ENCODE measurements at places on chromosomes 7 and 10.

DNA sequence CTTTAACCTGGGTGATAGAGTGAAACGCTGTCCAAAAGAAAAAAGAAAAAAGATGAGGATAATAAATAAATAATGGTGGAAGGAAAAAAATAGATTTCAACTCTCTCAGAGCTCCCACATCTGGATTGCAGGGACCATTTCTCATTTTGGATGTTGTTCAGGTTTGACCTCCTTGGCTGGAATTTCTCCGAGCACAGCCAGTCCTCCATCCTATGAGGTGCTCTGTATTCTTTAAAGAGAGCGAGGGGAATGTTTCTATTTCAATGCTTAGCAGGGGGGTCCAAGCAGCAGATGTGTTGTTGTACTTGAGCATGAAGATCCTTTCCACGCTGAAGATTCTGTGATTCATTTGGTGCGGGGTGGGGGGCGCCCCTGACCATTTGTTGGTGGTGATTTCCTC lies 17.7 kb upstream of the SEPHS1 start:
- no peak for DNase-seq

DNA sequence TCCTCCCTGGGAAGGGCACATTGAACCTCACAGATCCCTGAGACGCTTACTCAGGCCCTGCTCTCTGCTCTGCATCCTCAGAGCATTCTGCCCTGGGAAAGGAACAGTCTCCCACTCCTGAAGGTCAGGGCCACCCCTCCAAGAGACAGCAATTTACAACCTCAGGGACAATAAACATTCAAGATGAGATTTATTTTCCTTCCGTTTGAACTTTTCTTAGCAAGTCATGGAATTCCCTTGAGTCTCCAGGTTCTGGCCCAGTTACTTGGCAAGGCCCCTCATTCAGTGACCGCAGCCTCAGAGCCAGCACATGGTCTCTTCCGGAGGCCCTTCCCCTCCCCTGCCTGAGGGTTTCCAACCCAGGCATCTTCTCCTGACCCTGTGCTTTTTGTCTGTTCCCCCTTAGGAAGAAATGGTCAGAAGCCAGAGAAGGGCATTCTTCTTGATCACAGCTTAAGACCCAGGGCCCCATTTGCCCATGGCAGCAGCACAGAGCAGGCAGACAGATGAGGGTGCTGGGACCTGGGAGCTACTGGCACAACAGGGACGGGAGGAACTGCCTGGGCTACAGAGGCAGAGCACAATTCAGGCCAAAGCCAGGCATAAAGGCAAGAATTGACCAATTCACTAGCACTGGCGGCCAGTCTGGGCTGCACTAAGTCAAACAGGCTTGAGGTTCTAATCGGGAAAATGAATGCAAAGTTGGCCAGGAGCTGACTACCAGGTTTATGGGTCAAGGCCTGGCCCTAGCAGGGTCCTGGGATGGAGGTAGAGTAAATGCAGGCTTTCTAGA lies 56.7 kb downstream of the VSTM4 start:
- no peak for DNase-seq

DNA sequence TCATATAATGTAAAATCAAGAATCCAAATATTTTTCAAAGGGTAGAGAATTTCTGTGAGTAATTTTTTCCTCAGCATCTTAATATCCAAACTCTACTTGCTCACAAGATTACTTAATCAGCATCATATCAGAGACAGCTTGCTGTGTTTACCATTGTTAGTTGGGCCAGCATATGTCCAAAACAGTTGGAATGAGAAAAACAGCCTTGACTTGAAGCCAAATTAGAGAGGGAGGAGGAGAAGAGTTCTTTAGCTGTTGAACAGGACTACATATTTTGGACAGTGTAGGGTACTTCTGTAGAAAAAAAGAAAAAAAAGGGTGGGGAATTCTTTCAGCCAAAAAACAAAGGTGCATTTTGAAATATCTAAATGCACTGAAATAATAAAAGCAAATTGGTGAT lies 69.8 kb downstream of the HDAC9 start:
- DNase-seq: no peak

DNA sequence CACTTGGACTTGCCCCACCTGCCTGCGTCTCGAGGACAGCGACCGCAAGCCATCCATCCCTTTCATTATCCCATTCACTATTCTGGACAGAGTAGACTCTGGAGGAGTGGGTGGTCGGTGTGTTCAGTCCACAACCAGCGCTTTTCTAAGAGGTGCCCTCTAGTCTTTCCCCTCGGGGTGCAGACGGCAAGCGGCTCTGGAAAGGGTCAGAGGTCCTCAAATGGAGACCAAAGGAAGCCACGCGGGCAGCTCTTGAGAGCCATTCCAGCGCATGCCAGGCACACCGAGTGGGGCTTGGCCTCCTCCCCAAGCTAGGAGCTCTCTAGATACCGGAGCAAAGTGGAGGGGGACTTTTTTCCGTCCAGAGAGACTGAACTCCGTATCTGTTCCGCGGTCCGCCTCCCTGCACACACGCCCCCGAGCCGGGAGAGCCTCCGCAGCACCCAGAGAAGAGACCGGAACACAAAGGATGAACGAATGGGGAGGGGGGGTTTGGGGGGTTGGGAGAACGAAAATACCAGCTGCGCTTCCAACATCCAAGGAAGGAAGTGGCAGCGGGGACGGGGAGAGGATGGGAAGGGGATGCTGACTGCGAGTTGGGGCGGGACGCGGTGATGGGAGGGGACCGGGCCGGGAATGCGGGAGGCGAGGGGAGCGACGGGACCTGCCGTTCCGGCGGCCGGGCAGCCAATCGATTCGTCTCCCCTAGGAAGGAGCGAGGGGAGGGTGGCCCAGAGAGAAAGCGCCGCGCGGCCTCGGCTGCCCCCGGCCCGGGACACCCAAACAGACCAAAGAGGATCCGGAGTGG lies 515 bp downstream of the GSDME start:
- peak; percentile 41 for DNase-seq

GRCh38 chr7:101823096-101823495 lies 5.7 kb downstream of the CUX1 start:
- no peak for DNase-seq

DNA sequence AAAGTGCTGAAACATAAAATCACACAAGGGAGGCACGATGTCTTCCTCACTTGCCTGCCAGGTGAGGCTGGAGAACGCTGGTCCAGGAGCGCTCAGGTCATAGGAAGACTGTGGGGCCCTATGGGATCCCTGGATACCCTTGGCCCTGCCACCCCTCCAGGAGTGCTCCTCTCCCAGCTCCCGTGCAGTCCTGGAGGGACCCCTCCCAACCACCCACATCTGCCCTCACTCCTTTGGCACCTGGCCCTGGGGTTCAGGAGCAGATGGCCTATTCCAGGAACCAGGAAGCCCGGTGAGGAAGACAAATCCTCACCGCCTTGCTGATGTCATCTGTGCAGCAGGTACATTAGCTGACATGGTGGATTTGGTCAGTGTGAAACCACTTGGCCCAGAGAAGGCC lies 3.7 kb upstream of the CXCL12 start:
- DNase-seq: no peak

- no peak for DNase-seq
Observed at GRCh38 chr10:97538411-97538810, 34.2 kb upstream of the ANKRD2 start.

DNA sequence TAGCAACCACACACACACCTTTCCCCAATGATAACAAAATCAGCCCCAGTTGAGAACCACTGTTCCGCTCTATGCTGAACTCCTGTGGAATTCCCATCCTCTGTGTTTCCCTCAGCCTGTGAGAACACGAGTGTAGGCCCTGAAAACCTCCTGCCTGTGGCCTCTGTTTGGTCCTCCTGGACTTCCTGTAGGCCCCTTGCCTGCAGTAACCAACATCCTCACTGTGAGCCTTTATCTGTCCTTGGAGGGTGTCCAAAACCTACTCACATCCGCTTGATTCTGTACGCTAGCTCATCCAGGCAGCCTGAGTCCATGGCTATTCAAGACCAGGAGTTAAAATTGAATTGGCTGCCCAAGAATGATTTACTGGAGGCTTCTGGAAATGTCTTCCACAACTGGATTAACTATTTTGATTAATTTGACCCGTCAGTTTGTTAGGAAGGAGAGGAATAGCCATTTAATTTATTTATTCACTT lies 149.8 kb downstream of the AKR1D1 start:
- DNase-seq: peak; percentile 18

DNA sequence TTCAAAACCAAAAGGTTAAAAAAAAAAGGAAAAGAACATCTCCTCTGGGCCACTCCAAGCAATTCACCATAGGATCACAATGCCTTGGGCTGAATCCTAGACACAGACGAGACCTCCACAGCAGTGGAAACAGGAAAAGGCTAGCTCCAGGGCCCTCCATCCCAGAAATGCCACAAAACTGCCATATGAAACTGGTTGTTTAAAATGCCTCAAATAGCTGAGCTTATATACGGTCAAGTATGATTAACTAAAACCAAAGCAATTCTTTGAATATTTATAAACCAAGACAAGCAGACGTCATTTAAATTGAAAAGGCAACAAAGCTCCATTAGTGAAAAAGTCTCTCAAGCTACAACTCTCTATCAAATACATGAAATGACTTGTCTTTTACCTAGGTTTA lies 63.1 kb downstream of the DOCK4 start:
- DNase-seq: peak; percentile 39

DNA sequence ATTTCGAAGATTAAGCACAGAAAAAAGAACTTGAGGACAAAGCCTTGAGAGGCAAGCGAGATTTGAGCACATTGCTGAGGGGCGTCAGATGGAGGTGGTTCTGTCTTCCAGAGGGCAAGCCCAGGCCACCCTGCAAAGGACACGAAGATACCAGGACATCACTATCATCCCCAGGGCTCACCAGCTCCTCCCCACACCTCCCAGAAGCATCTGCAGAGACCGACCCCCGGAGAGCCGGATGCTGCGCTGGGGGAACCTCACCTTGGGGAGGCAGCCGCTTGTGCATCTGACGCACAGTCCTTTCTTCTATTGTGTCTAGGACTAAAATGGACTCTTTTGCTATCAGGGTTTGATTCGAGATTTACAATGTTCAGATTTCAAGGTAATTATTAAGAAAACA lies 259.7 kb downstream of the DNAJB6 start:
- no peak for DNase-seq

GRCh38 chr10:125146791-125147579 lies 13.4 kb downstream of the CTBP2 start:
- peak; percentile 61 for DNase-seq

DNA sequence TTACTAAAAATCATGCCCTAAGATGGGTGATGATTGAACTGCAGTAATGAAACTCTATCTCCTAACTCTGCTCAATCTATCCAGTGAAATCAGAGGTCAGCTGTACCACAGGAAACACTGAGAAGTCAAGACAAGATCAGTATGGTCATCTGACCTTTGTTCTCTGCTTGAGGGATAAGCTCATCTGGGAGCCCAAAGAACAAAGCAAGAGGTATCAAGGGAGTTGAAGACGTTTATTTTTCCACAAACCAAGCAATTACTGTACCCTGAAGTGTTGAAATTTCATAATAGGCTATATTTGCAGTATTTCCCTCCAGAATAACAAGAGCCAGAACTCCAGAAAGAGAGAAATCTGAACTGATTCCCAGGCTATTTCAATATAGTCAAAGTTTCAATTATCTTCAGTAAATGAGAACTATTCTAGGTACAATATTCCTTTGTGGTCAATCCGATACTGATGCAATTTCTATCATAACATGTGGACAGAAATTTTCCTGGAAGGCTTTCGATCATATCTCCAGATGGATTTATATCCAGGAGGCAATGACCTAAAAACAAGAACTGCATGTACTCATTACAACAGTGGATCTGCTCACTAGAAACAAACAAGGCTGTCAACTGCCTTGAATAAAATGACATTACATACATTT lies 345.3 kb downstream of the TNS3 start:
- DNase-seq: no peak

DNA sequence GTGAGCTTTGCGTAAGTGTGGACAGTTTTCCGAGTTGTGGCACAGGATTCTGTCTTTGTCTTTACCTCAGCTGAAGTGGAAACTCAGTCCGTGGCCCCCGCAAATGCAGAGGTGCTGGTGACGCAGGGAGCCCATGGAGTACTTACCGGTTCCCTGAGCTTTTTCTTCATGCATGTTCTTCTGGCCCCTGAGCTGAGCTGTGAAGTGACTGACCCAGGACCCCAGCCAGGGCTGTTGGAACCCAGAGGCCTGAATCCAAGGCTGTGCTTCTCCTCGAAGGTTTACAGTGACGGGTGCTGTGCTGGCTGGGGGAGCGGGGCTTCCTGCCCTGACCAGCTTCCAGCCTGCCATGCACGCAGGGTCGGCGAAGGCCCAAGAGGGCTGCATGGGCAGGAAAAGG lies 223.5 kb downstream of the GLRX3 start:
- DNase-seq: no peak

DNA sequence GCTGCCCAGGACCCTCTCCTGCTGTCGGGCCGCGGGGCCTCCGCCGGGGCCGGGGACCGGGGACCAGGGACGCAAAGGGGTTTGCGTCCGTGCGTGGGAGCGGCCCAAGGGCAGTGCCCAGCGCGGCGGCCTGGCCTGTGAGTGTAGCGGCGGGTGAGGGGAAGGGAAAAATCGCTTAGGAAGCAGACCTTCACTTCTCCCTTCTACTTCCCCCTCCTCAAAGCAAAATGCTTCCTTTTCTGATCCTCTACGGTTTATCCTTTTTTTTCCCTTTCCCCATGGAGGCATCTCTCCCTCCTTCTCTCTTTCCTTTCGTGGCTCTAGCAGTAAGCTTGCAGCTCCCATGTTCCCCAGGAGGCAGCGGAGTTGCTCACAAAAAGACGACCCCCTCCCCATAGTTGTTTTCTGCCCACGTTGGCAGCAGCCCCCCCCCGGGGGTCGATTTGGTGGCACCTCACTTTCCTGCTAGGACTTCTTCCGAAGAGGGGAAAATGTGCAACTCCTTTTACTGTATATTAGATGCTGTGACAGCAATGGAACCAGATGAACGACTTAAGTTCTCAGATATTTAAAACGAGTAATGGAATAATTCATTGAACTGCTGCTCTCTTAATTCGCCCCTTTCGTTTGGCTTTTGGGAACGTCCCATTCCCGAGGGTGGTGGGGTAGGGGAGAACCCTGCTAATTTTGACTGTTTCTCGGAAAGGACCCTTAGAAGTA lies 724 bp downstream of the CAPZA2 start:
- DNase-seq: peak; percentile 26

DNA sequence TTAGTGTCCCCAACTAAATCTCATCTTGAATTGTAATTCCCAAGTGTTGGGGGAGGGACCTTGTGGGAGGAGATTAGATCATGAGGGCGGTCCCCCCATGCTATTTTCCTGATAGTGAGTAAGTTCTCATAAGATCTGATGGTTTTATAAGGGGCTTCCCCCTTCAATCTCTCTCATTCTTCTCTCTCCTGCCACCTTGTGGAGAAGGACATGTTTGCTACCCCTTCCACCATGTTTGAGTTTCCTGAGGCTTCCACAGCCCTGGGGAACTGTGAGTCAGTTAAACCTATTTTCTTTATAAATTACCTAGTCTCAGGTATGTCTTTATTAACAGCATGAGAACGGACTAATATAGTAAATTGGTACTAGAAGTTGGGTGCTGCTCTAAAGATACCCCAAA lies 365.6 kb downstream of the ANKRD7 start:
- DNase-seq: no peak

- DNase-seq: no peak
Observed at GRCh38 chr10:3648170-3648569, 136.8 kb downstream of the KLF6 start.

Data from HCEC 1CT (cell line).